ENCODE measurements at places on chromosomes 12 and 14.
A peak's percentile ranks its signal among the peaks of the same experiment; 100 is the strongest.

GRCh38 chr12:1956716-1957115 lies 38.3 kb upstream of the CACNA2D4 start:
- no peak for DNase-seq

- peak; percentile 89 for DNase-seq
Measured at GRCh38 chr12:67534681-67535080, 113.9 kb upstream of the DYRK2 start.

- no peak for DNase-seq
Measured at GRCh38 chr12:41103614-41104013, 84.5 kb upstream of the PDZRN4 start.

GRCh38 chr14:77985211-77985615 lies 185.0 kb upstream of the NRXN3 start:
- DNase-seq = no peak

DNA sequence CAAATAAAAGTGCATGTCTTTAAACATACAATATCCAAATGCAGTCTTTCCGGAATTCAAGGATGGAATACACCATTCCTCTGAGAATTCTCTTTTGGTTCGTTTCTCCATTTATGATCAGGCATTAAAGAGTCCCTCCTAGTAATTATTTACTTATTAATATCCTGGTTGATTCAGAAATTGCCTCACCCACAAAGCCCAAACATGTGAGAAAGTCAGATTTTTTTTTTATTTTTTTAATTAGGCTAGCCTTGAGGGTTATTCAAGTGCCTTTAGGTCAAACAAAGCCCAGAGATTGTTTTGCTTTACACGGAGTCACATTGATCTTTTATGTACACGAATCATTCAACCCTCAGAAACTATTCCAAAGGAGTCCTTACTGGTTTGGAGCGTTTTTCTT lies 6.4 kb upstream of the TSPAN8 start:
- DNase-seq = no peak

- no peak for DNase-seq
Measured at GRCh38 chr12:104314242-104314614, 10.7 kb downstream of the EID3 start.

DNA sequence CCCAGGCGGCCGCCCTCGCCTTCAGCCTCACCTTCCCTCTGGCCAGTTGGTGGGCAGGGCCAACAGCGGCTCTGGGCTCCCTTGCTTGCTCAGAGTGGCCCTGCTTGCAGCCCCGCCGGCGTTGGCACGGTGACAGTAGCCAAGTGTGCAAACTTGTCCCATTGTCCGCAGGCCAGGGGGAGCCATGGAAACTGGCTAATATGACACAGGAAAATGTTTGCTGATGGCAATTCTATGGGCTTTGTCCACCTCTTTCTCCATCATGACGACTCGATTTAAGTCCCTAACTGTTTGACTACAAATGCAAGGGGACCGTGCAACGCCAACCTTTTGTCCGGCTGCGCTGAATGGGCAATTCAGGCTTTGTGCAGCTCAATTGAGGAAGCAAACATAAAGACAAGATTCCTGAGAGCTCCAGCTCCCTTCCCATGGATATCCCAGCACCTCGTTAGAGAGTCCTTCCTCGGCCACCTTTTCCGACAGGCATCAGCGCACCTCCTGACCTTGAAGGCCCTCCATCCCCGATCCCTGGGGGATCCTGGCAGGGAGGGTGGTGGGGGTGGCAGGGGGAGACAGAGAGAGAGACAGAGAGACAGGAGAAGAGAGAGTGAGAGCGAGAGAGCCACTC lies 785 bp upstream of the FAM181A start:
- no peak for DNase-seq

- no peak for DNase-seq
Measured at GRCh38 chr12:55172686-55173085, 46.5 kb downstream of the OR9K2 start.

DNA sequence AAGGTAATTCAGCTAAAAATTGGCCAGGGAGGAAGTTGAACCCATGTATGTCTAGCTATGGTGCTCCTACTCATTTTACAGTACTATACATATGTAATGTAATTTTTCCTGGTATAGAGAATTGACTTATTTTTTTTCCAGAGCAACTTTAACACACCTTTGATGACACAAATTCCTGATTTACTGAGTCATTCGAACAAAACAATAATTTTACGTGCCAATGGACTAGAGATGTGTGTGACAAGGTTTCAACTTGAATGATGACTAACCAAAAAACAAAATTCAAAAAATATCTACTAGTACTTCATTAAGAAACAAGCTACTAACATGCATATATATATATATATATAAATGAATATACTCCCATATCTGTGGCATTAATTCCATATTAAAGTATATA lies 180.5 kb downstream of the KITLG start:
- no peak for DNase-seq

DNA sequence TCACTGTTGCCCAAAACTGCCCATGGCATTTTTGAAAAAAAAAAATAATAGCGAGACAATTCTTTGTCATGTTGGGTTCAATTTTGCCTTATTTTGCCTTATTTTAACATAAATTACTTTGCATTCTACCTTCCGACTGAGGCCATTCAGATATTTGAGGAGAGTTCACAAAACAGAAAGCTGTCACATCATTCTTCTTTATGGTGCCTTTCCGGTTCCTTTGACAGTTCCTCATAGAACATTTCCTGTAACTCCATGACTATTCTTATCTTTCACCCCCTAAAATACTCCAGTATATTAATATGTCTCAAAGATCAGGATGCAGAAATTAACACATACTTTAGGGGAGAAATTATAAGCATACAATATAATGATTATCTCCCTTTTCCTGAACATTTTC lies 476.7 kb downstream of the NOVA1 start:
- no peak for DNase-seq

GRCh38 chr12:121048442-121048841 lies 9.4 kb upstream of the OASL start:
- DNase-seq = no peak

- no peak for DNase-seq
Measured at GRCh38 chr12:32756476-32757066, 874 bp upstream of the YARS2 start.

DNA sequence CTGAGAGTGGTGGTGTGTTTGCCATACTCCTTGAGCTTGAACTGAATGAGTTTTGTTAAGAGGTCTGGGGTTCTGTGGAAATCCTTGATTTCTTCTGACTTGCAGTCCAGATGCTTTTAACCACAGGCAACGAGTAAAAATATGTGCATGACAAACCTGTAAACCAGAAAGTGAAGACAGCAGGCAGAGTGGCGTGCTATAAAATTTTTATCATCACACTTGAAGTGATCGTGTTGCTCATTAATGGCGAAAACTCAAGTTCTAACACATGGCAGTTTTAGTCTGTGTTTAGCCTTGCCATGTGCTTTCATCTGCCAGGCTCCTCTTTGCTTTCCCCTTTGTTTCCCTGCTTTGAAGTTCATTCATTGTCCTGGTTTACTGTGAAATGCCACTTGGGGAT lies 28.0 kb downstream of the TXNRD1 start:
- DNase-seq = no peak

DNA sequence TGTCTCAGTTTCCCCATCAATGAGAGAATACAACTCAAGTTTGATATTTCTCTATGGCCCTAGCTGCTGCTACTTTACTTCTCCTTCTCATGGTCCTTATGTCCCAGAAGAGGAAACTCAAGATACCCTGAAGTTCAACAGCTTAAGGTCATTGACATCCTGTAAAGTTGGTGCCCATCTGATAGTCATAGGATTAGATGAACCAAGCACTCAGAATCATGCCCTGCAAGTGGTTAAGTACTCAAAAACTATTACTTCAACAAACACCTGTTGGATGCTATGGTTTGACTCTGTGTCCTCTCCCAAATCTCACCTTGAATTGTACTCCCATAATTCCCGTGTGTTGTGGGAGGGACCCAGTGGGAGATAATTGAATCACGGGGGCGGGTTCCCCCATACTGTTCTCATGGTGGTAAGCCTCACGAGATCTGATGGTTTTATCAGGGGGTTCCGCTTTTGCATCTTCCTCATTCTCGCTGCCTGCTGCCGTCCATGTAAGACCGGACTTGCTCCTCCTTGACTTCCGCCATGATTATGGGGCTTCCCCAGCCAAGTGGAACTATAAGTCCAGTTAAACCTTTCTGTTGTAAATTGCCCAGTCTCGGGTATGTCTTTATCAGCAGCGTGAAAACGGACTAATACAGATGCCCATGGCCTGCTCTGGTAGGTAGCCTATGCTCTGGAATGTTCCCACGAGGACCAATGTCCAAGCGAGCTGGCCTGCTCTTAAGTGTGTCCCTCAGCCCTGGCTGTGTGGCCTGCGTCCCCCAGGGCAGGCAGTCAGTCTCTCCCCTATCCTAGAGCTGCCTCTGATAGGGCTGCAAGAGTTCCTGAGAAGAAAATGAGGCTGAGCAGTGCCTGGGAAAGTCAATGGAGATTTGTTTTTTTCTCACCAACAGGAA lies 18.1 kb downstream of the CAMKK2 start:
- DNase-seq = no peak

- DNase-seq = peak; percentile 84
Measured at GRCh38 chr12:29782285-29782870, 1.4 kb downstream of the TMTC1 start.

DNA sequence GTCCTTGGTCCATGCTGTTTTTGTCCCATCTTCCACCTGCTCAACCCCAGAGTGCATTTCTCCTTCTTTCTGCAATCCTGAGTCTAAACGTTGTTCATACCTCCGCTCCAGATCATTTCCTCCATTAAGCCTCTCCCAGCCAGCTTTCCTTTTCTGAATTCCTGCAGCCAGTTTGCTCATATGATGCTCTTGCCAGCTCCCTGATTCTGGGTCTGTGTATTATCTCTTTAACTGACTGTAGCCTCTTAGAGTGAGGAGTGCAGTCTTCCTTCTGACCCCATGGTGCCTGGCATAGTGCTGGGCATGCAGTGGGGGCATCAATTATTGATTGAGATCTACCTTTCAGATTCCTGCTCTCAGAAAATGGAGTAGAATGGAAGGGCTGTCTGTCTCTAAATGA lies 11.5 kb upstream of the TBPL2 start:
- no peak for DNase-seq

DNA sequence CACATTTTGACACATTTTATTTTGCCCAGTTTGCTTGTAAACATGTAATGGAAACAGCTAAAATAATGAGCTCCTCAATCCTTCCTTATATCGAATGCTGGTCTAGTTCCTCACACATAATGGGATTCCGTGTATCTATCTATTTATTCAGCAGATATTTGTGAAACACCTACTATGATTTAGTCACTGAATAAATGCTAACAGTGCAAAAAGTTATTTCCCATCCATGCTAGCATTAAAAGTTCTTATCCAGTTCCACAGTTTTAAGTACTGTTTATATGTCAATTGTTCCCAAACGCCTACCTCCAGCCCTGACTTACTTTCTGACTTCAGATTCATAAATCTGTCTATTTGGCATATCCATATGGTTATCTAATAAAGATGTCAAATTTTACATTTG lies 1788.7 kb upstream of the FLRT2 start:
- DNase-seq = no peak

- DNase-seq = no peak
Measured at GRCh38 chr12:94740601-94741362, 90.4 kb upstream of the TMCC3 start.

GRCh38 chr12:88834226-88834625 lies 254.0 kb upstream of the KITLG start:
- DNase-seq = peak; percentile 14

GRCh38 chr12:108462686-108463085 lies 52.4 kb upstream of the FICD start:
- DNase-seq = no peak

GRCh38 chr12:103144278-103144677 lies 186.8 kb downstream of the ASCL1 start:
- DNase-seq = no peak

DNA sequence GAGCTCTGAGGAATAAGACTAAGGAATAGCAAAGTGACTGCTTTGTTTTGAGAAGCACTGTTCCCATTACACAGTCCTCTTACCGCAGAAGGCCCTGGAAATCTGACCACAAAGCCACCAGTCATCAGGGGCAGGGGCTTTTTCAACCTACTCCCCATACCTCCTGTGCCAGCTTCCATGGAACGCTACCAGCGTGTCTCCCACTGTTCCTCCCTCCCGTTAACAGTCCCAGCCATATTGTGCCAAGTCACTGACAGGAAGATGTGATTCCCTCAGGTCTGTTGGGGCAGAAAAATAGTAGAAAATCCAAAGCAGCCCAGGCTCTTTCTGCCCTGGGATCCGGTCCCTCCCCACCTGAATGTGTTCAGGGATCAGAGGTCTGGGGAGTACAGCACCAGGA lies 46.6 kb upstream of the VPS33A start:
- no peak for DNase-seq

DNA sequence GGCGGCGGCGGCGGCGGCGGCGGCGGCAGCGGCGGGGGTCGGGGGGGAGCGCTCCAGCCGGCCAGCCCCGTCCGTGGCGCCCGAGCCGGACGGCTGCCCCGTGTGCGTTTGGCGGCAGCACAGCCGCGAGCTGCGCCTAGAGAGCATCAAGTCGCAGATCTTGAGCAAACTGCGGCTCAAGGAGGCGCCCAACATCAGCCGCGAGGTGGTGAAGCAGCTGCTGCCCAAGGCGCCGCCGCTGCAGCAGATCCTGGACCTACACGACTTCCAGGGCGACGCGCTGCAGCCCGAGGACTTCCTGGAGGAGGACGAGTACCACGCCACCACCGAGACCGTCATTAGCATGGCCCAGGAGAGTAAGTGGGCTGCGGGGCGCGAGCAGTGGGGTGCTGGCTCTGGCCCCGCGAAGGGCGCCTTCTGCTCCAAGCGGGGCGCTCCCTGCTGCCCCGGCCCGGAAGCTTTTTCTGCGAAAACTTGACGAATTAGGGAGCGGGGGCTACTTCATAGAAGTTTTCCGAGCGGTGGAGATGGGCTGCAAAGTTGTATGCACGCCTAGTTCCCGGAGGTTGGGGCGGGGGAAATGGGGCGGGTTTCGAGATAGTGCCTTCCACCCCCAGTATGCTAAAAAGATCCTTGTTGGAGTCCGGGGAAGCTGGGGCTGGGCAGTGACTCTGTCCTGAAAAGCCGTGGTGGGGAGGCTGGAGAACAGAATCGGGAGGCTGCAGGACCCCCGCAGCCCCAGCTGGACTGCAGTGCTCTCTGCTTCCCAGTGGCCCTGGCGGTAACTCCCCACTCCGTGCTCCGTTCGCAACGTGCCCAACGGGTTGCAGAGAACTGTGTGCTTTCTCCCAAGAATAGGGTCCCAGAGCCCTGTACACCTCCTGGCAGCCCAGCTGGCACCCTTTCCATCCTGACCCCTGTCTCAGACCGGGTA lies 751 bp downstream of the GDF11 start:
- DNase-seq = no peak

GRCh38 chr12:15897433-15897832 lies 13.7 kb upstream of the DERA start:
- no peak for DNase-seq

GRCh38 chr12:42240131-42240750 lies 2.2 kb upstream of the YAF2 start:
- no peak for DNase-seq

DNA sequence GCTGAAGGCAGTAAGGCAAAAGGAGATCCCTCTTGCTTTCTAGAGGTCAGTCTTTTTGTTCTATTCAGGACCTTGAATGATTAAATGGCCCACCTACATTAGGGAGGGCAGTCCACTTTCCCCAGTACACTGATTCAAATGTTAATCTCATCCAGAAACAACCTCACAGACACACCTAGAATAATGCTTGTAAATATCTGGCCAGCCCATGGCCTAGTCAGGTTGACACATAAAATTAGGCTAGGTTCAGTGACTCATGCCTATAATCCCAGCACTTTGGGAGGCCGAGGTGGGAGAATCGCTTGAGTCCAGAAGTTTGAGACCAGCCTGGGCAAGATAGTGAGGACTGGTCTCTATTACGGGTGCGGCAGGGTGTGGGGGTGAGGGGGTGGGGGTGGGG lies 43.5 kb downstream of the MIPOL1 start:
- no peak for DNase-seq

GRCh38 chr12:55037351-55037987 lies 17.7 kb downstream of the NEUROD4 start:
- no peak for DNase-seq

All from stromal cell of bone marrow (primary cell).